ENCODE measurements at places on chromosomes 3 and 15. TPM values are rescaled to one million over a fixed set of nuclear protein-coding genes. Genes with fewer than 3 reads are reported as not detected.
A peak's percentile ranks its signal among the peaks of the same experiment; 100 is the strongest.

DNA sequence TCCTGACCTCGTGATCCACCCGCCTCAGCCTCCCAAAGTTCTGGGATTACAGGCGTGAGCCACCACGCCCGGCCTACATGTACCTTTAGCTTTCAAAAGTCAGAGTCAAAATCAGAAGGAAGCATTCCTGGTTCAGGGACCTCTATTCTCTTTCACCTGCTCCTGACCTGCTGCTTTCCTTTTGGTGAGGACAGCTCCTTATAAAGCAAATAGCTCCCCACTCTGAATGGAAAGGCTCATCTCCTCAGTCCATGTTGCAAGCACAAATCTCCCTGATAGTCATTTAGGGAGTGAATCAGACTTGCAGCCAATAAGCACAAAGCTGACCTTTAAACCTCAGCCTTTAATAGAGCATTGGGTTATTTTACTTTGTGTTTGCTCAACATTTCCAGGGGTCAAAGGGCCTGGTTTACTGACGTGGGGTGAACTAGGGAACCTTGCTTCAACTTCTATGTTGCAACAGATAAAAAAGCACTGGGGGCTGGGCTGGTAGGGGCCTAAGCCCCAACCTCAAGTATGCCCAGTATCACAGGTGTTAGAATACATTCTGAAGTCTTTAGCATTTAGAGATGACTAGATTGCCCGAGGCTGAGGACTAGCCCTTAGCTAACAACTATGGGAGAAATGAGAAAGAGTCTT, 43.1 kb downstream of the THRB start:
- no peak for DNase-seq

The TAGLN3 gene
- total RNA-seq = not detected

The DNAJA4 gene
- total RNA-seq = 0.90 TPM

The SNAPC5 gene
- total RNA-seq = 15.5 TPM

- no peak for DNase-seq
Measured at GRCh38 chr3:197701841-197702240, 34.9 kb downstream of the RUBCN start.

The LRRC31 gene
- total RNA-seq = not detected

DNA sequence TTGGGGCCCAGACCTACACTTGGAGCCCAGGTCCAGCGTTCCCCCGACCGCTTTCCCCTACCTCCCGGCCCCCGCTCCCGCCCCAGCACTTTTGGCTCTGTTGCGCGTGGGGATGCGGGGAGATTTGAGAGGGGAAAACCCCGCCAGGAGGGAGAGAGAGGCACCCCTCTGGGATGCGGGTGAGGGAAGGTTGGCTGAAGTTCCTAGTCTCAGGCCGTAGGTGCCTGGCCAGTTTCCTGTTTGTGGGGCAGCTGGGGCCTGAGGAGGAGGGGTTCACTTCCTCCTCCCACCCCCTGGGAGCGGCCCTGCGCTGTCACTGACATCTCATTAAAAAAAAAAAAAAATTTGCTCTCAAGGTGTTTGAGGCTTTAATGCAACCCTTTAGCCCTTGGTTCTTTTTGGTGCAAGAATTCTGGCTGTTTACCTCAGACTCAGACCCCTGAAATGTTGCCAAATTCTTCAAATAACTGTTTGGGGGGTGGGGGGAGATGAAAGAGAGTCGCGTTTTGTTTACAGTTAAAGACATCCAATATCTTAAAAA, 2.6 kb downstream of the FAM43A start:
- DNase-seq = peak; percentile 72

- no peak for DNase-seq
Measured at GRCh38 chr3:195063581-195064193, 207.3 kb downstream of the XXYLT1 start.

DNA sequence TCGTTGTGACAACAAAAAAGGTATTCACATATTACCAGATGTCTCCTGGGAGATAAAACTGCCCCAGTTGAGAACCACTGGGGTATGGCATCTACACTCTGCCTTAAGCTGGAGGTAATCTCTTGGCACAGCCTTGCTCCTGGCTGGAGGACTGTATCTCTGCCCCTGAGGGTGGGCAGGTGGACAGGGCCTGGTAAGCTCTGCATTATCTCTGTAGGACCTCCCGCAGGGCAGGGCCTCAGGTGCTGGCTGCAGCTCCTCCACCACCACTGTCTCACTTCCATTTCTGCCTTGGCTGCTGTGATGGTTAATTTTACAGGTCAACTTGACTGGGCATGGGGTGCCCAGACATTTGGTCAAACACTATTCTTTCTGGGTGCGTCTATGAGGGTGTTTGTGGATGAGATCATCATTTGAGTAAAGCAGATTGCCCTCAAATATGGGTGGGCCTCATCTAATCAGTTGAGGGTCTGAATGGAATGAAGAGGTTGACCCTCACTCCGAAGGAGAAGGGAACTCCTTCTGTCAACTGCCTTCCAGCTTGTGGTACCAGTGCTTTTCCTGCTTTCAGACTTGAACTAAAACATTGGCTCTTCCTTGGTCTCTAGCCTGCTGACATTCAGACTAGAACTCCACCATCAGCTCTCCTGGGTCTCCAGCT, 9.8 kb upstream of the RHCG start:
- DNase-seq = no peak

DNA sequence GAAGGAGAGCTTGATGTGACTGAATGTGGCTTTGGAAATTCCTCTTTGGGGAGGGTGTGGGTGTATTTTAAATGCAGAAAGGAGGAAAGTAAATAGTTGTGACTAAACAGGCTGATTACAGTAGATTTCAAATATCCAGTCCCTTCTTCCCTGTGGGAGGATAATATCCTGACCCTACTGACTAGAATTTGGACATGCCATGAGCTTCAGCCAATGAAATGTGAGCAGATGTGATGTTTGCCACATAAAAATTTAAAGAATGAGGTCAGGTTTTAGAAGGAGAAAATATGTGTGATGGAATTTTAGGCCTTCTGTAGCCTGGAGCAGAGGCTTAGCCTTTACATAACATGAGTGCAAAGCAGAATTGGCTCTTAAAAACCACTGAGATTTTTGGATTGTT, 1218.9 kb downstream of the ROBO2 start:
- DNase-seq = no peak

GRCh38 chr15:82946155-82946701, 6.3 kb downstream of the HOMER2 start:
- DNase-seq = no peak

GRCh38 chr15:79593119-79593869, 161.2 kb downstream of the MINAR1 start:
- DNase-seq = no peak

GRCh38 chr15:83164111-83164770, 43.4 kb downstream of the HDGFL3 start:
- DNase-seq = peak; percentile 73

GRCh38 chr3:118488732-118489131, 545.9 kb downstream of the IGSF11 start:
- DNase-seq = no peak

- DNase-seq = no peak
Measured at GRCh38 chr15:60571008-60571420, 92.1 kb upstream of the ICE2 start.

DNA sequence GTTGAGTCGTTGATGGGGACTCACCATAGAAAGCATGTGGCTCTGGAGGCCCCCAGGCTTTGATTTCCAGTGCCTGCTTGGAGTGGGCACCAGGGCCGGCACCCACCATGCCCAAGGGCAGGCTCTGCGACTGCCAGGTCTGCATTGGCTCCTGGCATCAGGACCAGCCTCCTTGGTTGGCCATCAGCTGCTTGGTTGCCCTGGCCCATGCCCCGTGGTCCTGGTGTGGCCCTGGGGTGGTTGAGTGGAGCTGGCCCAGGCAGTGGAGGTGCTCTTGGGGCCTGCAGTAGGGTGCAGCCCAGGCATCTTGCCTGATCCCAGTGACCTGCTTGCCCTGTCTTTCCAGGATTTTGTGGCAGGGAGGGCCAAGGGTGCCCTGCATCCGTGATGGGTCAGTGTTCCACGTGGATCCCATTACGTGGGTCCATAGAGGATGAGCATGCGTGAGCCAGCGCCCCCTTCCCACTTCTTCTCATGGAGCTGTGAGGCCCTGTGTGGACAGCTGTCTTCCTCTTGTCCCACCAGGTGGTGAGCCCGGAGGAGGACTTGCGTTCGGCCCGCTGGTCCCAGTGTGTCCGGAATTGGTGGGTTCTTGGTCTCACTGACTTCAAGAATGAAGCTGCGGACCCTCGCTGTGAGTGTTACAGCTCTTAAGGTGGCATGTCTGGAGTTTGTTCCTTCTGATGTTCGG, 187.0 kb downstream of the UBE3A start:
- DNase-seq = no peak
